8988T (cell line): ENCODE measurements at places on chromosomes 3 and 15.
A peak's percentile ranks its signal among the peaks of the same experiment; 100 is the strongest.

- DNase-seq = no peak
Measured at GRCh38 chr3:66018057-66019033, 20.4 kb downstream of the MAGI1 start.

GRCh38 chr15:83816124-83816883 lies 162.4 kb downstream of the ADAMTSL3 start:
- DNase-seq = no peak

DNA sequence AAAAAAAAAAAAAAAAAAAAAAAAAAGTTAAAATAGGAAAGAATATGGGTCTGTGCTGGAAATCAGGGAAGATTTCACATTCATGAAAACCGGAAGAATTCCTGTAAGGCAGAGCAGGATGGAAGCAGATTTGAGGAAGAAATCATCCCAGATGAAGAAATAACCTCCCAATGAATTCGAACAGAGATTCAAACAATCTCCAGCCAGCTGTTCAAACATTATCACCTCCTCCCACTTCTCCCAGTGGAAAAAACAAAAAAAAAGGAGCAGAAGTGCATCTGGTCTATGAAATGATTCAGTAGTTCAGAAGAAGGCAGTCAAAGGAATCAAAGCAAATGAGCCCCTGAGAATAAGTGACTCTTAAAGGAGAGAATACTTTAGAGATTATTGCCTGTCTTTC lies 33.1 kb downstream of the CP start:
- no peak for DNase-seq

GRCh38 chr3:37241880-37242279 lies 67.5 kb upstream of the LRRFIP2 start:
- no peak for DNase-seq

- no peak for DNase-seq
Measured at GRCh38 chr3:66449411-66449974, 51.3 kb downstream of the LRIG1 start.

- DNase-seq = no peak
Measured at GRCh38 chr3:47478022-47478421, 2.3 kb upstream of the SCAP start.

DNA sequence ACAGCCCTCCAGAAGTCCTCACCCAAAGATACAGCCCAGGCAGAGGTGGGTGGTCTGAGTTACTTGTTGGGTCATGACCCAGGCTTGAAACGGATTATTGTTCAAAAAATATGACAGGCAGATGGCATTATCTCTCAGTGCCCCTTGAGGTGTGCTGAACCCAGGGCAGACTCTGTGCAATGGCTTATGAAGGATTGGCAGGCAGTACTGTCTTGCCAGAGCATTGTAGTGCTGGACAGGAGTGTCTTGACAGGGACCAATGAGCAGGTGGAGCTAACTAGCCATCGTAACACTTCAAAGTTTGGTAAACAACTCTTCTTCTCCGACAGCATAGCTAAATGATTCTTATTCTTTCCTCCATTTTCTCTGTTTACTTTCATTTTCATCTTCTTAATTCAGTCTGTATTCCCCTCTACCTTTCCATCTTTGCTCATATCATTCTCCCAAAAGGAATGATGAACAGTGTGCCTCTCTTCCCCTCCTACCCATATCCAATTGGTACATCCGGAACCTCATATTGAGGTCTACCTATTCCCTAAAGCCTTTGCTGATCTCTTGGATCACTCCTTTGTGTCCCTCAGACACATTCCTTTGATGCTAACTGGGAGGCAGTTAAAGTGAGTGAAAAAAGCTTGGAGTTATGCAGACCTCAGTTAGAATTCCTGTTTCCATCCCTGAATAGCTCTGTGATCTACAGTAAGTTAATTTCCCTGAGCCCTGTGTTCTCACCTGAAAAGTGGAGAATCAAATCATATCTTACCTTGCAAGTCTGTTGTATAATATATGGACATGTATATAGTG lies 2.6 kb upstream of the IL20RB start:
- DNase-seq = no peak

DNA sequence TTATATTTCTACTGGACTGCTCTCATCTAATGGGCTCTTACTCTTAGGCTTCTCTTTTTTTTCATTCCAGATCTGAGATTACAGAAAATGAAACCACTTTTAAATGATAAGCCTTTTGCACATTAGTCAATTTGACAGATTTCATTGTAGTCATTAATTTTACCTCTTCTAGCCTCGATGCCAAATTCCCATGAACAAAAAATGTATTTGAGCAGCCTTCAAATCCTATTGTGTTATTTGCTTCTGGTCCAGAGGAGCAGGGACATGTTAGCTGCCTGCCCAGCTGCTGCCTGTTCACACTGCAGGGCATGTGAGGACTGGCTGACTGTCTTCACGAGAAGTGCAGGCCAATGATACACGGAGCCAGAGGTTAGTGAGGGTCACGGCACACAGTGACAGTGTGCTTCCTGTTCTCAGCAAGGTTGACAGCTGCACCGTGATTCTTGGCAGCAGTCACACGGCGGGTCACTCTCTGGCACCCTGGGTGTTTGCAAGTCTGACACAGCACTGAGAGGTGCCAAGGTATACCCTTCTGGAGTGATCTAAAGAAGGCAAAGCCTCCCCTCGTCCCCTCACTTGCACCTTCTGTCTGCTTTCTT lies 40.8 kb downstream of the KAT2B start:
- DNase-seq = no peak

DNA sequence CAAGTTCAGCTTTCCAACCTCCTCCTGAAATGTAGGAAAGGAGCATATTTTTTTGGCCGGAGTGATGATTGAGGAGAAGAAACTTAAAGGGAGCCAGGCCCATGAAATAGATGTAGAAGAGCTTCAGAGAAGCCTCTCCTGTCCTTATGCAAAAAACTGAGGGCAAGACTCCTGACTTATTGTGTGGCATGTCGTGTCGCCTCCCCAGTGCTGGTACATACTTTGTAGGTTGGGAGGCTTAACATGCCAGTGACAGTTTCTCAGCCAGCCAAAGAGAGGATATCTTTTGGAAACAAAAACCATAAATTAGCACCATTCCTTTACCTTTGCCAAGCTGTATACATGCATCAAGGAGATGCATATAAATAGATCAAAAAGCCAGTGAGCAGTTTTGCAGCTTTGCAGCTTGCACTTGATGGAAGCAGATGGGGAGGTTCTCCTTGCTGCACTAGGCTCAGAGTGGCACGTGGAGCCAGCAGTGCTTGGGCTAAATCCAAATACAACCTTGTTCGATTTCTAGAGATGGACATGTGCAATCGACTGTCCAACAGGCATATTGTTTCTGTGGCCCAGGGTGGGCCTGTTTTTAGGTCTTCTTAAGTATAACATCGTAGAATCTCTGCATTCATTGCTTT lies 10.2 kb downstream of the SLCO3A1 start:
- no peak for DNase-seq

GRCh38 chr15:29596266-29596665 lies 226.0 kb downstream of the TJP1 start:
- no peak for DNase-seq

DNA sequence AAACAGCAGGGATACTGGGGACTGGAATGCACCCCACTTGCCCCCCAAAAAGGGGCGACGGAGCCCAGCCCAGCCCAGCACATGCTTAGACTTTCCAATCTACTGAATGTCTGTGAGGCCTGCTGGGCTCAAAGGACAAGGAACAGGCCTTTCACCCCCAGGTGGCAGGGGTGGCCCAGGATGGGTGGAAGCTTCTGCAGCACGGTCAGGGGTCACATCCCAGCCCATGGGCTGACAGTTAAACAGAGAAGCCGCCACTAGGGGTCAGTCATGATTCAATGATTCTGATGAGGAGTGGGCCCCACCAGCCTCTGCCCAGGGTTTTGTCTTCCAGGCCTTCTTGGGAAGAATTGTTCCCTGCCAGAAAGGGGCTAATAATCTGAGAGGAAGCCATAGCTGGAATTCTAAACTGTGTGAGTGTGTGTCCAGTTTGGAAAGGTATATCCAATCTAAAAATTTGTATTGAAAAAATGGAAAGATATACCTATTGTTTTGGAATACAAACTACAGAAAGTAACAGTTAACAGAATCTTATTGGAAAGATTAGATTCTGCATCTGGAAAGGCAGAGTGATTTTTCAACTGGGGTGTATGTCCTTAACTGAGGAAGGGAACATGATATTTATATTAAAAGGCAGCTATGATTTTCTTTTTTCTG lies 2.2 kb downstream of the CHRNB4 start:
- peak; percentile 77 for DNase-seq

- DNase-seq = no peak
Measured at GRCh38 chr3:62940771-62941563, 65.8 kb upstream of the CADPS start.

- no peak for DNase-seq
Measured at GRCh38 chr3:69699183-69699582, 40.1 kb upstream of the MITF start.

- DNase-seq = no peak
Measured at GRCh38 chr3:167723025-167723512, 11.6 kb downstream of the PDCD10 start.

DNA sequence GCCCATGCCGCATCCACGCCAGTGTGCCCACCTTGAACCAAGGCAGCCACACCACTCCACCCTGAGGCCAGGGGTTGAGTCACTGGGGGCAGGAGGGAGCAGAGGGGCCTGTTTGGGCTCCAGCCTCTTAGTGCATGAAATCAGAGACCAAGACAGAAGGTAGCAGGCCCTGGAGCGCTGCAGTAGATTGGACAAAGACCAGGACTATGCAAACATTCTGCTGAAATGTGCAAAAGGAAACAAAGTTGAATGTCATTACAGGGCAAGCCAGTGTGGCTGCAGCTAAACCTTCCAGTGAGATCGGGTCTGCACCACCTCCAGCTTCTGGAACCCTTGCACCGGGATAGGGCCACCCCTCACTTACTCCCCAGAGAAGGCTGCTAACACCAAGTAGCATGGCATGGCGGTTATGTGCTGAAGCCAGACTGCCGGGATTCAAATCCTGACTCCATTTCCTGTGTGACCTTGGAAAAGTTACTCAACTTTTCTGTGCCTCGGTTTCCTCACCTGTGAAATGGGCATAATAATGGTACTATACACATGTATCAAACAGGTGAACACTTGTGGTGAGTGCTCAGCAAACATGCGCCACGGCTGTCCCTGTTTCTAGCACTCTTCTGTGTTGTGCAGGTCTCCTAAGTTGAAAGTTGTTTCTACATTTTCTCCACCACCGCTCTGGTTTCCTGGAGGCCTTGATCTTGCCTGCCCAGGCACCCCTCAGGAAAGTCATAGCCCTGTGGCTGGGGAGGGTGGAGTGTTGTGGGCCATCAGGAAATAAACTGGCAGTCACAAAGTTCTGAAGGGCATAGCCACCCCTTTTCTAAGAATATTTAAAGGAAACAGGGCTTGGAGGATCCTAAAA lies 25.0 kb upstream of the GP9 start:
- no peak for DNase-seq

GRCh38 chr3:183350164-183350563 lies 78.3 kb downstream of the MCF2L2 start:
- DNase-seq = no peak

DNA sequence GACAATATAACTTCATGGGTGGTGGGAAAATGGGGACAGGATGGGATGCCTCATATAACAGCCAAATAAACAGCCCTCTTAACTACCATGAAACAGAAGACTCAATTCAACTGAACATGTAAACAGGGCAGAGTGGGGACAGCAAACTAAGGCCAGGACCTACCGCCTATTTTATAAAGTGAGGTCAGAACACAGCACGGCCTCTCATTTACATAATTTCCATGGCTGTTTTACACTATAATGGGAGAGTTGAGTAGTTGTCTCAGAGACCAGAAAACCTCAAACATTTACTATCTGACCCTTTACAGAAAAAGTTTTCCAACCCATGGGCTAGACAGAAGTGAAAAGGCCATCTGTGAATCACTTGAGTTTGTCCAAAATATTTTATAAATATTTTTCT lies 56.7 kb upstream of the SNRPA1 start:
- no peak for DNase-seq

GRCh38 chr3:53134631-53135232 lies 4.5 kb upstream of the RFT1 start:
- peak; percentile 94 for DNase-seq

DNA sequence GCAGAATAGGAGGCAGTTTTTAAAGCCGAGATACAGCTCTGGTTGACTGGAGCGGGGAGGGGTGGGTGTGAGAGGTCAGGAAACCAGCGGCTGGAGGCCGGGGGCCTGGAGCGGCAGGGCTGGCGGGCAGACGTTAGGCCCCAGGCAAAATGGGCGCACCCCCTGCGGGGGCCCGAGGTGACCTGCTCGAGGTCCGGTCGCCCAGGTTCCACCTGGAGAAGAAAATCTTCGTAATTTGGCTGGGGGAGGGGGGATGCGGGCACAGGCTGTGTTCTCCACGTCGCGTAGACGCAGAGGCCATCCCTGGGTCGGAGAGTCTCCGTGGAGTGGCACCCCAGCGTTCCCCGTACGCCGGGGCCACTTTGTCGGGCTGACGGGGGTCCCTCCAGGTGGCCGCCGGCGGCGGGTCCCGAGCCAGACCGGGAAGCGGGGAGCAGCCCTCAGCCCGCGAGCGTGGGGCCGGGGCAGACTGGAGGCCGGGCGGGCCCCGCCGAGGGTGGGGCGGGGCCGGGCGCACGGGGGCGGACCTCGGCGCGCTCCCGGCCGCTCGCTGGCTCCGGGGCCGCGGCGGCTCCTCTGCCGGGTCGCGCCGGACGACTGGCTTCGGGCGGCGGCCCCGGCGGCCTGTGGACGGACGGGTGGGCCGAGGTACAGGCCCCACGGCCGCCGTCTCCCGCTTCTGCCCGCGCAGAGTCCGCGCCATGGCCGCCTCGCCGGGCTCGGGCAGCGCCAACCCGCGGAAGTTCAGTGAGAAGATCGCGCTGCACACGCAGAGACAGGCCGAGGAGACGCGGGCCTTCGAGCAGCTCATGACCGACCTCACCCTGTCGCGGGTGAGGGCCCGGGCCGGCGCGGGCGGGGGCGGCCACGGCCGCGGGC lies at the start of gene CRTC3:
CRTC3 (plus strand) TSS at position 553 of the 879 bp plus-strand sequence; CDS start at position 702, 149 bp downstream.
- peak; percentile 67 for DNase-seq

- no peak for DNase-seq
Measured at GRCh38 chr15:75058127-75058905, 34.9 kb downstream of the PPCDC start.

GRCh38 chr15:78695854-78696253 lies 54.8 kb upstream of the CHRNB4 start:
- no peak for DNase-seq

DNA sequence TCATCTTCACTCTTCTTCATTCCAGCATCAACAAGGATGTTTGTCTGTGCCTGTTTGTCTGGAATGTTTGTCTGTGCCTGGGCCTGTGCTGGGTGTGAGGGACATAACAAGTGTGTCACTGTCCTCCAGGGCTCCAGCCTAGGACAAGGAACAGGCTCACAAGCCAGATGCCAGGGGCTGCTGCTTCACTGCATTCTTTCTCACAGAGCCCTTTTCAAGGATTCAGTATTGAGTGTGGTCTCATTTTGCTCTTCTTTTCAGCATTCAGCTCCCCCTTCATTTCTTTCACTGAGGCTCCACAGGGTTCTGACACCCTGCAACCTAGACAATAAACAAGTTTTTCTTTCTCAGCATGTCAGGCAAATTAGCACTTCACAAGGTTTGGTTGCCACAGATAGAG lies 43.6 kb upstream of the KY start:
- DNase-seq = no peak
